ENCODE measurements at places on chromosomes 12 and 14.

DNA sequence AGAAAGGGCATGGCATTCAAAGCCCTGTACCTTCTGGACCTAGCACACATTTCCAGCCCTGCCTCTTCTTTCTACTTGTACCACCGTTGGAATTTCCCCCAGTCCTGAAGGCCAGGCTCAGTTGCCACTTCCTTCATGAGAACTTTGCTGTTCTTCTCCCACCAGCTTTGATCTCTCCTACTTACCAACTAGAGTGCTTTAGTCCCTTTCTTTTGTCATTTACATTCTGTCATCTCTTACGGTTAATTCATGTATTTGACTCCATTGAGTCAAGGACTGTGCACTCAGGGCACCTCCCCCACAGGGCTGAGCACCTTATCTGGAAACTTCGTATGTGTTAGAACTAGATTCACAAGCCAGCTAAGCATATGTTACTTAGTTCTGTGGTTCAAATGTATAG lies 26.3 kb downstream of the BICDL1 start:
- no peak for DNase-seq

- no peak for DNase-seq
Measured at GRCh38 chr12:78328524-78328923, 497.8 kb downstream of the NAV3 start.

GRCh38 chr14:104200106-104200505 lies 61.7 kb downstream of the KIF26A start:
- no peak for DNase-seq

DNA sequence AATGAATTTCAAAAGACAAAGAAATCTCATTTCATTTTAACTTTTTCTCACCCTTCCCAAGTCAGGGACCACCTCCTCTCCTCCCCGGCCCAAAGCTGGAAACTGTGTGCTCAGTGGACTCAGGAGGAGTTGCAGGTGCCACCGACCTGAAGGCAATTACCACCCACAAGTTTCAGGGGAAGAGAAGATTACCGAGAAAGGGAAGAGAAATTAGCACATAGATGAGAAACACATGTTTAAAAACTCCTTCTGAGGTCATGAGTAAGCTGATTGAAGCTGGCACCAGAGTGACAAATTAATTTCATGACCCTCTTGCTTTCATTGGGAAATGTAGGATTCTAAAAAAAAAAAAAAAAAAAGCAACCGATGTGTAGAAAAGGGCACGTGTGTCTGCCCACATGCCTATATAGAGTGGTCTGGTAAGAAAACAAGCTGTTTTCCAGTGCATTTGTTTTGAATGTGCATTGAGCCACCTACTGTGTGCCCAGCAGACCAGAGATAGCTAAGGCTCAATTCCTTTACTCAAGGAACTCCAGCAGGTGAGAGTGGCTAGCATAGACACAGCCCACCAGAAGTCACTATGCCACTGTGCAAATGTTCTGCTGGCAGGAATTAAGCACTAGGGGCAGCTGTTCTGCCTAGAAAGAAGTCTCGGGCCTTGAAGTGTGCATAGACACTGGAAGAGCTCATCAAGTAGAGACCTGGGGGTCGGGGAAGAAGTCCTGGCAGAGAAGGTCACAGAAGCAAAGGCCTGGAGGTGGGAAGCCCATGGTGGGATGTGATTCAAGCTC lies 30.5 kb downstream of the DPF3 start:
- DNase-seq: no peak

- DNase-seq: no peak
Measured at GRCh38 chr12:106724116-106724515, 50.4 kb upstream of the RIC8B start.

- no peak for DNase-seq
Measured at GRCh38 chr14:35819591-35820540, 6.3 kb upstream of the BRMS1L start.

DNA sequence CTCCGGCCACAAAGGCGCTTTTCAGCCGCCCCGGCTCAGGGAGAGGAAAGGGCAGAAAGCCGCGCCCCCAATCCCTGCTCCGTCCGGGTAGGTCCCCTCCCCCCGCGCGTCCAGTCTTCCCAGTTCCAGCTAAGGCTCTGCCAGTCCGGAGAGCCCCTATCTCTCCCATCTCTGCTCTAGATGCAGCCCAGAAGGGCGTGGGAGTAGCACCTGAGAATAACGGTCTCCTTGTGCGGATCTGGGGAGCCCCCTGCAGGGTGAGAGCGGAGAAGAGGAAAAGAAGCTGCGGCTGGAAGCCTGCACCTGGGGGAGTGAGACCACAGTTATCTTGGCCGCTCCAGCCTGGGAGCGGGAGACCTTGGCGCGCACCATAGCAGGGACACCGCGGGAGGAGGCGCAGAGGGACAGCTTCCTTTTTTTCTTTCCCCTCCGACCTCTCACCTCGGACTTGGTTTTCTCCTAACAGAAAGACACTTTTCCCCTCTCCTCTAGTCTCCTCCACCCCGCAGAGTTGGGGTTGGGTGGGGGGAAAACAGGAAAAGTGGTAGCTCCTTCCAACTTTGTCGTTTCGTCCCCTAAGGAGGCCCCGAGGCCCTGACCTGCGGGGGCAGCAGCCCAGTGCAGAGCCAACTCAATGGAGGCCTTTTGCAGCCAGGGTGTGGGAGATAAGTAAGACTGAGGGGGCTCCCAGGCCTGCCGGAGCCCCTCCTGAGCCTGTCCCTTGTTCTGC lies 2.4 kb downstream of the DHH start:
- peak; percentile 37 for DNase-seq

GRCh38 chr12:54358191-54358944 lies 5.9 kb downstream of the GPR84 start:
- DNase-seq: no peak

DNA sequence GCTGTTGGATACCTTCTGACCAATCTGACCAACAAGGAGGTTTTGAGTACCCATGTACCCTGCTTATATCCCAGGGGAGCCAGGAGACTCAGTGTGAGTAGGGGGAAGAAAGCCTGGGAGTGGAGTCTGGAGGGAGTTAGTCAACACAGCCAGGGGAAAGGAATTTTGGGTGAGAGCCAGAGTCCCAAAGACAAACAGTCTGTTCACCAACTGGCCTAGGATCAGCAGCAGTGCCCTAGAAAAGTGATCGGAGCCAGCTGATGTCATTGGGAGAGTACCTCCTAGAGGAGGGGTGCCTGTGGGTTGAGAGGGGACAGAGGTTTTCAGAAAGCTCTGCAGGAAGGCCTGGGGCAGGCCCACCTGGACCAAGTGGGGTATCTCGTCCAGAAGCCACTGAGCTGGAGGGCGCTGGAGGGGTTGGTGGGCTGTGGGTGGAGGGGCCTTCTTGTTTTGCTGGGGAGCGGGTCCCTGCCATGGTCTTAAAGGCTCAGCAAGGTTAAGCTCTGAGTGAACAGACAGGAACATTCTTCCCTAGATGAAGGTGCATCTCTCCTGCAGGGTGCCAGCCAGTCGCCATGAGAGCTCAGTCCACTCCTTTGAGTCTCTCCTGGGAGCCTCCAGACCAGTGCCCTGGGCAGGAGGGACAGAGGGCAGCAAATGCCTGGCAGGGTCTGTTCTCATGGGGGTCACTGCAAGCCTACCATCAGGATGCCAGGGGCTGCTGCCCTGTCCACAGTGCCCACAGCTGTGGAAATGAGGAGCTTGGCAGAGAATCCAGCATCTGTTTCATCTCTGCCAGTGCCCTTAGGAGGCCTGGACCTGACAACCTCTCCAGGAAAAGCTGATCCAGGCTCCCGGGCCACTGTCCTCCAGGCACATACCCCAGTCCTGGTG lies 63.6 kb downstream of the CHGA start:
- no peak for DNase-seq

DNA sequence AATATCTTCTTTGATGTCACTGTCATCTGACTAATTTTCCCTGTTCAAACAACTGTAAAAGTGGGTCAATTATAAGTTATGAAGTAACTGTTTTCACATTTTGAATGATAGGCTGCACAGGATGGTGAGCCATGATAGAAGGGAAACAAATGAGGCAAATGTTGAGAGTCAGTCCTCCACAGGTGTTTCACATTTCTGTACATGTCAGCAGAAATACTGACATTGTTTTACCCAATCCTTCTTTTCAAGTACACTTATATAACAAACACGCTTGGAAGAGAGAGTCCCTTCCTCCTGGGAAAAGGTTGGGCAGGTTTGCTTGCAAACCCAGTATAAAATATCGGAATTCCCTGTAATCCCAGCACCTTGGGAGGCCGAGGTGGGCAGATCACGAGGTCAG lies 1251.5 kb downstream of the SLC16A7 start:
- DNase-seq: no peak

All from large intestine (tissue), 12 donors.